ENCODE measurements at places on chromosomes 4 and X.
A peak's percentile ranks its signal among the peaks of the same experiment; 100 is the strongest.

- no peak for DNase-seq
Observed at GRCh38 chr4:82381661-82382296, 8.0 kb upstream of the HNRNPD start.

GRCh38 chr4:87120411-87121162 is 99.8 kb downstream of the KLHL8 start:
- DNase-seq: peak; percentile 92

- DNase-seq: no peak
Observed at GRCh38 chr4:141074098-141074878, 59.0 kb downstream of the RNF150 start.

DNA sequence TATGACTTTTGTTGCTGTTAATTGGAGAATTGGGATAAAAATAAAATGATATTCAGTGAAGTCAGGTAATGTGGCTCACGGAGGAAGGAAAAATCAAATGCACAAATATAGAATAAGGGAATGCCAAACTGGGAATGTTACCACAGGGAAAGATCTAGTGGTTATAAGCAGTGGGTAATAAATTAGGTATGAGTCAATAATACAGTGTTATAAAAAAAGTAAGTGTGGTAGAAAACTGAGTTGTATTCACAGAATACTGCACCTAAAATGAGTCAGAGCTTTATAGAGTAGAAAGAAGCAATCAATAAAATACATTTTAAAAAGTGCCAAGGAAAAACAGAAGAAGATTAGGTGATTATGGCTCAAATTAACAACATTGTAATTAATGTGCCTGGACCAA is 34.5 kb downstream of the INTS12 start:
- no peak for DNase-seq

All from RWPE2 (cell line).